Fibroblast of skin of scalp (primary cell): ENCODE measurements at places on chromosomes 6 and 20.

DNA sequence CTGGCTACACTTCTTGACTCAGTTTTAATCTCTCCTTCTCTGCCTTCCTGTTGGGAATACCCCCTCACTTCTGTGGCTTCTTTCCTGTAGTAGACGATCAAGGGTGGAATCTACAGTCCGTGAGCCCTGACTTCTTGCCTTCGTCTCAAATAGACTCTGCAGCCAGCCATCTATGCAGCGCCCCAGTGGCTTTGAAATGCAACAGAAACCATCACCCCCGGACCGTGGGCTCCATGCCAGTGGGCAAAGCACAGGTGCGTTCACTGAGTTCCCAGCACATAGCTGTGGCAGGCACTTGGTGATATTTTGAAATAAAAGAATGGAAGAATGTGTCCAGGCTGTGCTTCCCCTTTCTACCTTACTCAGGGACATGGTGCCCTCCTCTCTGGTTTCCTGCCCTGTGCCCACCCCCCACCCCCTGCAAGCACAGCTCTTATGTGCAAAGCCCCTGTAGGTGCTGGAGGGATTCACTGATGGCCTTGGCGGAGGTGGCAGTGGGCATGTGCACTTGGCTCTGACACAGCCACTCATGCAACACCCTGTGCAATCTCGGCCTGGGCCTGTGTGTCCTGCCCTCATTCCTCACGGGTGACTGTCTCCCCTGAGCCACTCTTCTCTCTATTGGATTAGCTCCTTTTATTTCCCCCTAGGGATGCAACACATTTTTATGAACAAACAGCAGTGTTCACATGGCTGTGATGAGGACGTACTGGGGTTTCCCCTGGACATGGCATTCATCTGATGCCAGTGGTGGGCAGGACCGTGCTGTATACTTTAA lies 5.5 kb upstream of the CDSN start:
- DNase-seq: peak; percentile 84

DNA sequence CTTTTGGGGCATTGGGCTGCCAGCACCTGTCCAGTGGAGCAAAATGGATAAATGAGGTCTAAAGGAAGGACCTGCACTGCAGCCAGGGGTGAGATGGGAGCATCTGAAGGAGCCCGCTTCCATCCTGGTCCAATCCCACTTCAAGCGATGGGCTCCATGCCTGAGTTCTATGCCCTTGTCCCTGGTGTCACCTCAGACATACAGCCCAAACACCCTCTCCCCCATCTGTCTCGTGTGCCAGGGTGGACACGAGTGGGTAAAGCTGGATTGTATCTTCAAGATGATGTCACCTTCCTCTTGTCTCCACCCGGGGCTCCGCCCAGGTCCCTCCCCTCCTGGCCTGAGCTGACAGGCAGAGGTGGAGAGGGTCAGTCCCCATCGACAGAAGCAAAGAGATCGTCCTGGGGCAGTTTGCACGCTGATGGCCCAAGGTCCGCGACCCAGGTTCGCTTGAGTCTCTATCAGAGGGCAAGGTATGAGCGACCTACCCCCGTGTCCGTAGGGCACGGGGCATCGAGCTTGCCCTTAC lies 544 bp downstream of the SMIM29 start:
- peak; percentile 23 for DNase-seq

DNA sequence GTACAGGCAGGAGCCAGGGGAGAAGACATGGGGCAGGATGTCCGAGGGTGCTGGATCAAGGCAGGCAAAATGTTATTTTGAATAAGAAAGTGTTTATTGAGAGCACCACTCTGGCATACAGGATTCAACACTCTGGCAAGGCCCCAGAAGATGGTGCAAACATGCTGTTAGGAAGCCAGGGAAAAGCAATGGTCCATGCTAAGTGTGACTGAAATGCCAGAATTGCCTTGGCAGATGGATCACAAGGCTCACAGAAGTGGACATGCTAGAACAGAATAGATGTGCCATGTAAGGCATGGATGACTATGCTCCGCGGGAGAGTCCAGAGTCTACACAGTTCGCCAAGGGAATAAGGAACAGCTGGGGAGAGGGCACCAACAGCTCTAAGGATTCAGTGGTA lies 54.6 kb downstream of the QRSL1 start:
- DNase-seq: no peak

GRCh38 chr20:47944682-47945081 lies 159.4 kb upstream of the SULF2 start:
- no peak for DNase-seq

GRCh38 chr6:20918868-20919267 lies 384.6 kb downstream of the CDKAL1 start:
- DNase-seq: no peak

GRCh38 chr20:3250091-3250504 lies 11.1 kb upstream of the SLC4A11 start:
- no peak for DNase-seq

GRCh38 chr20:14507711-14508110 lies 170.3 kb upstream of the FLRT3 start:
- DNase-seq: no peak

DNA sequence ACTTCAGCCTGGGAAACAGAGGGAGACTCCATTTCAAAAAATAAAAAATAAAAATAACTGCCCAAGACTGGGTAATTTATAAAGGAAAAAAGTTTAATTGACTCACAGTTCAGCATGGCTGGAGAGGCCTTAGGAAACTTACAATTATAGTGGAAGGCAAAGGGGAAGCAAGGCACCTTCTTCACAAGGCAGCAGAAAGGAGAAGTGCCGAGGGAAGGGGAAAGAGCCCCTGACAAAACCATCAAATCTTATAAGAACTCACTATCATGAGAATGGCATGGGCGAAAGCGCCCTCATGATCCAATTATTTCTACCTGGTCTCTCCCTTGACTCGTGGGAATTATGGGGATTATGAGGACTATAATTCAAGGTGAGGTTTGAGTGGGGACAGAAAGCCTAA lies 95.5 kb upstream of the LGSN start:
- no peak for DNase-seq

DNA sequence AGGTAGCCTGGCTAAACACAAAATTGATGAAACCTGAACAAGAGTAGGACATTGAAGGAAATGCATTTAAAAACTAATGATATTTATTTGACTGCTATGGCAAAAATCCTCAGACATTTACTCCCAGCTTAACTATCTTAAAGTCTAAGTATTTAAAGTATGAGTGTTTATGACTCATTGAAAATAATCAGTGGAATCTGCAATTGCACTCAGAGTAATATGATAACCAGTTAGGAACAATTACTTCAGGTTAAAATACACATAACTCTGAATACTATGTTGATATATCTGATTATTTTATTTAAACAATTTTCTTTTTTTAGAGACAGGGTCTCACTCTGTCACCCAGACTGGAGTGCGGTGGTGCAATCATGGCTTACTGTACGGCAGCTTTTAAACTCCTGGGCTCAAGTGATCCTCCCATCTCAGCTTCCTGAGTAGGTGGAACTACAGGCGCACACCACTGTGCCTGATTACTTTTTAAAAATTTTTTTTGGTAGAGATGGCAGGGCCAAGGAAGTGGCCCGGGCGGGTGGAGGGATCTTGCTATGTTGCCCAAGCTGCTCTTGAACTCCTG lies 43.9 kb downstream of the FILIP1 start:
- DNase-seq: peak; percentile 65

DNA sequence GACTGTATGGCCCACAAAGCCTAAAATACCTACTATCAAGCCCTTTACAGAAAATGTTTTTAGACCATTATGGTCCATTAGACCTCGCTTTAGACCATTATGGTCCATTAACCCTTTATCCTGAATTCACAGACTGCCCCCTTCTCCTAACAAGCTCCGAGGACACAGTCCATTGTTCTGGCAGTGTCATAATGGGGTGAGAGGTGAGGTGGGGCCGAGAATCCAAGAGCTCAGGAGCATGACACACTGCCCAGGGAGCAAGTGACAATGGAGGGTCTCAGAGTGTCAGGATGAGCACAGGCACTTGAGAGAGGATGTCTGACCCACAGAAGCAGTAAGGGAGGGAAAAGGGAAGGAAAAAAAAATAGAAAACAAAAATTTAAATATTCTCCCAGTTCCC lies 212.4 kb upstream of the NT5E start:
- DNase-seq: no peak

GRCh38 chr6:136609873-136610706 lies 59.9 kb upstream of the MAP7 start:
- peak; percentile 98 for DNase-seq

- no peak for DNase-seq
Observed at GRCh38 chr6:135380793-135381192, 116.7 kb downstream of the AHI1 start.

DNA sequence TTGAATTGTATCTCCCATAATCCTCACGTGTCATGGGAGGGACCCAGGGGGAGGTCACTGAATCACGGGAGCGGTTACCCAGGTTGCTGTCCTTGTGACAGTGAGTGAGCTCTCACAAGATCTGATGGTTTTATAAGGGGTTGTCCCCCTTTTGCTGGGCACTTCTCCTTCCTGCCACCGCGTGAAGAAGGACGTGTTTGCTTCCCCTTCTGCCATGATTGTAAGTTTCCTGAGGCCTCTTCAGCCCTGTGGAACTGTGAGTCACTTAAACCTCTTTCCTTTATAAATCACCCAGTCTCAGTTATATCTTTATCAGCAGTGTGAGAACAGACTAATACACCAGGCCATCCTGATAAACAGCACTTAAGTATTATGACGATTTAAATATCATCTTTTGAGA lies 9.0 kb upstream of the MRGBP start:
- DNase-seq: no peak

- DNase-seq: no peak
Observed at GRCh38 chr6:148965287-148965686, 218.5 kb downstream of the UST start.

- no peak for DNase-seq
Observed at GRCh38 chr6:10426781-10427279, 12.0 kb upstream of the TFAP2A start.

- DNase-seq: no peak
Observed at GRCh38 chr20:57175397-57176010, 90.9 kb downstream of the BMP7 start.
